Activated CD4-positive, alpha-beta T cell treated with anti-CD3 and anti-CD28 coated beads for 1 hour (primary cell): ENCODE measurements at places on chromosomes 11 and 22.

GRCh38 chr11:12116425-12117032, 6.1 kb downstream of the MICAL2 start:
- no peak for DNase-seq

- DNase-seq, result no peak
These were observed 454.4 kb downstream of the NTM start for GRCh38 chr11:131824771-131825170.

DNA sequence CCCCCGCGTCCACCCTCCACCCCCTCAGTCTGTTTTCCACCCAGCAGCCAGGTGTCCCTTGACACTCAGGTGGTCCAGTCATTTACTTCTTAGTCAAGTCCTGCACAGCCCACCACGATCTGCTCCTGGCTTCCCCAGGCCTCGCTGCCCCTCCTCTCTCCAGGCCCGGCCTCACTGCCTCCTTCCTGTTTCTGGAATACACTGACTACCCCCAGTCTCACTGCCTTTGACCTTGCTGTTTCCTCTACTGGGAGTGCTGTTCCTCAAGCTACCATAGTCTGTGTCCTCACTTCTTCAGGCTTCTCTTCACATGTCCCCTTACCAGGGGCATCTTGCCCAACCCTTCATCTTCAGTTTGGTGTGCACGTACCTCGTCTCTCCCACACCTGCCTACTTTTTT, 7.4 kb downstream of the MCM5 start:
- DNase-seq, result no peak

DNA sequence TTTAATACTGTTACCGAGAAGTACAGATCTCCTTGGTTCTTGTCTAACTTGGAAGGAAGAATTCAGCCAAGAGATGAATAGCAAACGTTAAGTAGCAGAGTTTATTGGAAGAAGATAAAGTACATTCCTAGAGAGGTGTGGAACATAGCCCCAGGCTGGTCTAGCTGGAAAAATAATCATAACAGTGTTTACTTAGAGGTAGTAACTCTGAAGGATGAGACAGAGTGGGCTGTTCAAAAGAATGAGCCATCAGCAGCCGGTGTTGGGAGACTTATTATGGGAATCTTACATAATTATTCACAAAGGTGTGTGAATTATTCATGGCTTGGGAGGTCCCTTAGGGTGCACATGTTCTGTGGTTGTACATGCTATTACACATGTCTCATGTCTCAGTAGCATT, 276.5 kb downstream of the LUZP2 start:
- no peak for DNase-seq

GRCh38 chr11:18332302-18332701, 9.9 kb downstream of the GTF2H1 start:
- DNase-seq, result no peak

GRCh38 chr11:44950031-44950624, 555 bp downstream of the TP53I11 start:
- DNase-seq, result no peak

DNA sequence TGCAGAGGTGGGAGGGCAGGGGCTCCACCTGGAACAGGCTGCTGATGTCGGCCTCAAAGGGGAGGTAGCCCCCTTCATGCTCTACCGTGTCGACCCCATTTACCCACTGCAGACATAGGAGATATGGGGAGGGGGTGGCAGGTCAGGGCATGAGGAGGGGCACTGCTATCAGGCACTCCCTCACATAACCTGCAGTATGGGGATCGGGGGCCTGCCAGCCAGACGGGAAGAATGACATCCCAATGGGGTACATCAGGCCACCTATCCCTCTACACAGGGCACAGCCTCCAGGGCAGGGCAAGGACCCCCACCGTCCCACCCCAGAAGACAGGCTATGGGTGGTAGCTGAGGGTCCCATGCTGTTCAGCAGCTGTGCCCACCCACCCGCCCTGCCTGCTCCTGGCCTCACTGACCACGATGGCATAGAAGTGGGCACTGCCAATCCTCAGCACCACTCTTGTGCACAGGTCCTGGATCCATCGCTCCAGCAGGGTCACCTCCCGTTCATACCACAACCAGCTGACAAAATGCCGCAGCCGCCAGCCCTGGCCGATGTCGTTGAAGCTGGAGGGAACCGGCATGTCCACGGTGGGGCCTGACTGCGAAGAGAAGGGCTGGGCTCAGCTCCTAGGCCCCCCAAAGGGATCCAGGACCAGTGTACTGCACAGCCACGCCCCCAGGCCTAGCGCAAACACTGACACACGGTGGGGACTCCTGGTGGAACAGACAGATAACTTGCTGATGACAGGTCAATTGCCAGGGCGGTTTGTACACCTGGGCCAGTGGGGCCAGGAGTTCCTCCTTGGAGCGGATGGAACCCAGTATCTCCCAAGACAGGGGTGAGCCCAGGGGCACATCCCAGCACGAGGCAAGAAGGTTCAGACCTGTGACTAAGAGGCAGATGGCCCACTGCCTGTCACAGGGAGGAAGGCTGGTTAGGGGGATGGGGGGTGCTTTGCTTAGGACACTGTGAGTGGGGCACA, 24.1 kb downstream of the RGL4 start:
- no peak for DNase-seq

DNA sequence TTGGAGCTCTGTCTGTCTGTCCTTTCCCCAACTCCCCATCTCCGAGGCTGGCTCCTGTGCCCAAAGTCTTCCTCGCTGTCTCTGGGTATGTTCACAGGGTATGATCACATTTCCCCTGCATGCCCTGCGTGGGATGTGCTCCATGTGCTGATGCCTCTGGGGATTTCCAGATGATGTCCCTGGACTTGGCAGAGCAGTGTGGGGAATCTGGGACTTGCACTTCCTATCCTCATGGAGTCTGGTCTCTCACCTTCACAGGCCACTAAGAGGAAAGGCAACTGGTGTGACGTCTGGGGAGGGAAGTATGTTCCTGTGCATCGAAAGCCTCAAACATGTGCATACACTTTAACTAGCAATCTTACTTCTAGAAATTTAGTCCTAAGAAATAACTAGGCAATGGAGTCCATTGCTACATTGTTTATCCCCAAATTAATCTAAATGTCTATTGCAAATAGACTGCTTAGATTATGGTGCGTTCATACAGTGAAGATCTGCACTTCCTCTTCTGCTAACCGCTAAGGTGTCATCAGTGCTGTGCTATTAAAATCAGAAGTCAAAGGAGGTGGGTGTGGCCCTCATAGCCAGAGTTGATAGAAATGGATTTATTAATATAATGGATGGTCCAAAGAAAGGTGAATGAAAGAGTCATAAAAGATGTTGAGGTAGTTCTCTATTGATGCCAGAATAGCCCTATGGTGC, 20.8 kb downstream of the TIMP3 start:
- DNase-seq, result no peak

DNA sequence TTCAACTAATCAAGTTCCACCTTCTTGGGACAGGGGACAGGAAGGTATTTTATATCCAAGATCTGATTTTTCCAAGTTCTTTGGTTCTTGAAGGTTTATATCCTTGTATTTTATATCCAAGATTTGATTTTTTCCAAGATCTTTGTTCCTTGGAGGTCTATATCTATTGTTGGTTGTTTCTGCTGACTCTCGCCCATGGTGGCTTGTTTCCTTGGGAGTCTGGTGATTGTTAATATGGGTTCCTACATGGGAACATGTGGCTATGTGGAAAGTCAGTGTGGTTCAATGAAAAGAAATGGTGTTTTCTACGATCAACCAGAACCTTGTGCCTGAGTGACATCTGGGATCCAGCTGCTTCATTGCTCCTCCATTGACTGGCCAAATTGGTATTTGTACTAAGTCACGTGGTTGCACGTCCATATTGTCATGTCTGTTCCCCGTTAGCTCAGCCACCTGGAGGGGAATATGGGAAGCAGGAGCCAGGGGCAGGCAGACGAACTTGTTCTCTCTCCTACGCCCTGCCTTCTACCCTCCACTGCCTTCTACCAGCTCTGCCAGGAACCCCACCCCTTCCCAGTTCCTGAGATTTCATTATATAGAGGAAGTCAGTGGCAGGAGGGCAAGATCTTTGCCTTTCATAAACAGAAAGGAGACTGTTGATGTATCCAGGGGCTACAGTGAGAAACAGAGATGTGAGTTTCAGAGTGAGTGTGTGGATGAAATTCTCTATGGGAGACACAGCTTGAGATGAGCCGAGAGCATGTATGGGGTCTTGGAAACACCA, 11.1 kb upstream of the CSF2RB start:
- no peak for DNase-seq

- no peak for DNase-seq
These were observed 59.0 kb upstream of the SHANK2 start for GRCh38 chr11:71311176-71311925.
